Brain (organoid and tissue), 16 donors: ENCODE measurements at places on chromosomes 11 and 22. TPM values are rescaled to one million over a fixed set of nuclear protein-coding genes. Genes with fewer than 3 reads are reported as not detected.
A peak's percentile ranks its signal among the peaks of the same experiment; 100 is the strongest.

DNA sequence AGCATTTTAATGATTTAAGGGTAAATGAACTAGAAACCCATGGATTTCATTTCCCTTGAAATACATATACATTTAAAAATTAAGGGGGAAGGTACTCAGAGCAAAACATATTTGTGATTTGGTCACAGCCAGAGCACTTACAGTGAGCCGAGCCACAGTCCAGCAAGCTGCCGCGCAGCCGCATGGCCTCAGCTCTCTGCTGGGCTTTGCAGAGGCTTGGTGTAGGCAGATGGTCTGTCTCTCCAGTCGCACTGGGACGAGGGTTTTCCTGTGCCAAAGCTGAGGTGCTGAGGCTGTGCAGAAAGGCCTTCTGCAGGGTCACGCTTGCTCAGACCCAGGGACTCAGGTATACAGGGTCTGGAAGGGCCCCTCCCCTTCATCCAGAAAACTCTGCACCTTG lies 367.3 kb downstream of the OPCML start:
- DNase-seq, result peak; percentile 16

DNA sequence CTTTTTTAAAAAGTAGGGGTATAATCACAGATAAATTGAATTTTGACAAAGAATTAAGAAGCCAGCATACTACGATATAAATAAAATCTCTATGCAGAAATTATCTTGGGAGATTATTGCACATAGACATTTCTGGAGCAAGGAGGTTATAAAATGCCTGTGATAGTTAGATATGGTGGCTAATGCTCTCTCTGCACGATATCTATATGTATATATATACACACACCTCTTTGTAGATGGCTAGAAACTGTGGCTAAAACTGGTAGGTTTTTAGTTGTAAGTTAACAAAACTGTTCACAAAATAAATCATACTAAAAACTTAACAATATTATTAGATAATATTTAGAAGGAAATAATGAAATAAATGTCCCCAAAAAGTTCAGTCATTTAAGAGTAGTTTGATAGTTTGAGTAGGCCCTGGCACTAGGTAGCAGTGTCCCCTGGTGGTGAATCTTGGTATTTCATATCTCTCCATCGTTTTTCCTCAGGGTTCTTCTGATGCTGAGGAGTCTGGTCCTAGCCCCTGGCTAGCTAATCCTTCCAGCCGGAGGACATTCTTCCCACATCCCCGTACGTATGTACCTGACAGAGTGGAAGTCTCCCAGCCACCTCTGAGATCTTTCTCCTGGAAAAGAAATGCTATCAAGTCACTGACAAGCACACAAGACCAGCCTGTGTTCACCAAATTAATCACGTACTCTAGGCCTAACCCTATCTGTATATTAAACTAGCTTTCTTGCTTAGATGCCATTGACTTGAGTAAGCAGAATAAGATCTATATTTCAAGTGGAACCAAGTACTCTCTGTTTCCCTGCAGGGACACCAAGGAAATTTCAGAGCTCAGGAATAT lies 32.2 kb downstream of the ART5 start:
- DNase-seq, result peak; percentile 62

DNA sequence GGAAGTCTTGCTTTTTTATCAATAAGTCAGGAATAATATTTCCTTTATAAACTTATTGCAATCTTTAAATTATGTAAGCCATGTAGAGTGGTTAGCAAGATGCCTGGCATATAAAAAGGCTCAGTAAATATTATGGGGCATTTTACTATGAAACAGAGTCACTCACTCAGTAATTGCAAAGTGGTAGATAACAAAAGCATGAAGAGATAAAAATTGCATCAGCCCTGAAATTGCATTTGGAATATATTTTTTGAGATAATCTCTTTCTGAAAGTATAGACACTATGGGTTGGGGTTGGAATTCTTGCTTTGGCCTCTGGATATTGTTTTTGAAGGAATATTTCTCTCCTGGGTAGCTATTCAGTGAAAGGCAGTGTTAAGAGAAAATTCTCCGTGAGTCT lies 188.6 kb downstream of the JRKL start:
- no peak for DNase-seq

DNA sequence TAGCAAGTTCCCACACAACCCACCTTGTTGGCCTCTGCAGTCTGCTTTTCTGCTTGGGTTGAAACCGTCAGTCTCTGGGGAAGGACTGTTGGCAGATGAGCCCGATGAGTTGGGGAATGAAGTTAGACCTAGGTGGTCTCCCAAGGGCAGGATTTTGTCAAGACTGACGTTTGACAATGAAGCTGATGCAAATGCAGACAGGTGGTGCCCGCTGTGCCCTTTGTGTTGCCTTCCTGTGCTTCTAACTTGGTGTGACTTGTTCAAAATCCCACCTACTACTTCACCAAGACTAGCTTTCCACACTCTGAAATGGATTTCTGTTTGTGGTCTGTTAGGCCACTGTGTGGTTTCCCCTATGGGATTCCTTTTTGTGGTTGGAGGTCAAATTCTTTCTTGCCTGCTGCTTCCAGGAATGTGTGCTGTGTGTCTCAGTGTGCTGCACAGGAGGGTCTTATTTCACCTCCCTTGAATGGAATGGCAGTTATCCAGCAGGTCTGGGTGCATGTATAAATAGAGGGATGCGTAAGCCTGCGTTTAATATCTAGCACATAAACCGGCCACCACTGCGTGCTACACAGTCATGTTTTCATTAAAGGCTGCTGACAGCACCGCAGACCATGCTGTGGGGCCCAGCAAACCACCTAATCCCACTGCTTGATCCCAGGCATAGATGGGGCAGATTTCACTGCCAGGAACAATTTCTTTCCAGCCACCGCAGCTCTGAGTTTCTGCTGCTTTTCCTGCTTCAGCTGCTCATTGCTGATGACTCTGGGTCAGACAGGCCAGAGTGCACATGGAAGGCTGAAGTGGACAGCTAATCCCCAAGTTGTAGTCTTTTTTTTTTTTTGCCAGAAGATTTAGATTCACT lies 44.8 kb downstream of the ADAMTS8 start:
- DNase-seq, result no peak

DNA sequence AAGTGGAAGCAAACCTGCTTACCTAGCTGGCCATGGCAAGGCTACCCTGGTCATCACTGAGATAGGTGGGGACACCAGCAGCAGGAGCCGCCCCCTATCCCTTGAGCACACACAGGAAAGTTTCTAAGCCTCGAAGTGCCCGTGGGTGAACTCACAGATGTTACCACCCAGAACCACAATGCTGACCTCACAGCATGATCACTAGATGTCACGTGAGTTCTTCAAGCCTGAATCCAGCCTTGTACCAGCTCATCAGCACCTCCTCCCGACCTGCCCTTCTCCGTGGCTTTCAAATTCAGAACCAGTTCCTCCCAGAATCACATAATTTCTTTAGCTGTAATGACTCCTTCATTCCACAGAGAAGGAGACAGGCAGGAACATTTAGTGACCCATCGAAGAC lies 24.7 kb upstream of the TIMP3 start:
- DNase-seq, result no peak

The GP1BB gene
- polyA plus RNA-seq, result 46.2 TPM

The DDI1 gene
- polyA plus RNA-seq, result not detected

The MS4A15 gene
- not detected for polyA plus RNA-seq
